ENCODE measurements at places on chromosomes 11 and 22. TPM values are rescaled to one million over a fixed set of nuclear protein-coding genes. Genes with fewer than 3 reads are reported as not detected.

The CRYAB gene
- 11.0 TPM for total RNA-seq

The GAL3ST1 gene
- not detected for total RNA-seq

The TUB gene
- total RNA-seq: 1.9 TPM

The CALCB gene
- not detected for total RNA-seq

The TBX10 gene
- not detected for total RNA-seq

The C22orf42 gene
- not detected for total RNA-seq

All from fibroblast of villous mesenchyme (primary cell).